ENCODE measurements at places on chromosomes 5 and 9.
A peak's percentile ranks its signal among the peaks of the same experiment; 100 is the strongest.

DNA sequence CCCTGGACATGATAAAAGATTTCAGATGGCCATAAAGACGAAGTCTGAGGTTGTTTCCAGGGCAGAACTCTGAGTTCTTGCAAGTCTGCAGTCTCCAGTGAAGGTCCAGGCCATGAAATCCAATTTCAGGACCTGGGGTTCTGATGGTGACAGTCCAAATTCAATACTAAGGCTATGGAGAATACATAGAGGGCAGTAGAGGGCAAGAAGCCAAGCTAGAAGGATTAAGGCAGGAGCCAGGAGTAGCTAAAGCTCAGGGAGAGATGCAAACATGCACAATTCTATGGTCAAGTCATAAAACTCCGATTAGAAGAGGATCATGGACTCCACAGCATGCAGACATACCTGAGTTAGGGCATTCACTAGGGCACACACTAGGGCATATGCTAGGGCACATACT, 11.4 kb downstream of the SLIT3 start:
- DNase-seq = no peak

- DNase-seq = no peak
These were observed 978.4 kb downstream of the TLE4 start for GRCh38 chr9:80550181-80550580.

- DNase-seq = no peak
These were observed 1217.3 kb downstream of the MAT2B start for GRCh38 chr5:164722702-164723101.

DNA sequence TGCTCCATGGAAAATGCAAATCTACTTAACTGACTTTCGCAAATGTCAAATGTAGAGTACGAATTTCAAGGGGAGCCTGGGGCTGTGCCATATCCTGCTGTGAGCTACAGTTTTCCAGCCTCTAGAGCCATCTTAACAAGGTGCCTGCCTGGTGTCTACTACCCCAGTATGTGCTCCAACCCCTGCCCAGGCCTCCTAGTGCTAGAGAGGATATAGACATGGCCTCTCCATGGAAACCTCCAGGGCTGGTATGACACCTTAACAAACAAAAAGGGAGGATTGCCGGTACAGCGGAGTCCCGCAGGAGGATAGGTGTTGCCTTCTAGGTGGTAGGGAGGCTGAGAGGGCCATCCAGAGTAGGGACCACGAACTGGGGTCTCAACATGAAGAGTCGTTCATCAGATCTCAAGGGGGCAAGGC, 13.6 kb upstream of the IL3 start:
- no peak for DNase-seq

DNA sequence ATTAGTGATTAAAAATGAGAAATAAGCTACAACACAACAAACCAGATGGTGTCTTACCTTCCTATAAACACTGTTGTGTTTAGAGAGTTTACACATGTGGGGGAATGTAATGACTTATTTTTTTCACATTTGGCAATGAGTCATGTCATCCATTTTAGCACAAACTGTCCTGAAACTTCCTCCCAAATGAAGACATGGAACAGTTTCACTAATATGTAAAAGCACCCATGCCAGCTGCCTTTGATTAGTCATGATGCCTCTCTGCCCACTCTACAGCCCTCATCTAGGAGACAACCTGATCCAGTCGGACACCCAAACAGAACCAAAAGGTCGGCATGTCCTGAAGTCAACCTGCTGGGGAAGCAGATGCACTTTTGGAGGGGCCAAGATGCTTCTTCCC, 98.2 kb downstream of the SEMA5A start:
- DNase-seq = no peak

- peak; percentile 51 for DNase-seq
These were observed 78.8 kb downstream of the F2RL2 start for GRCh38 chr5:76544268-76544926.

GRCh38 chr5:124330595-124331220, 415.7 kb downstream of the ZNF608 start:
- no peak for DNase-seq

GRCh38 chr9:19119801-19120440, 7.4 kb downstream of the PLIN2 start:
- no peak for DNase-seq

DNA sequence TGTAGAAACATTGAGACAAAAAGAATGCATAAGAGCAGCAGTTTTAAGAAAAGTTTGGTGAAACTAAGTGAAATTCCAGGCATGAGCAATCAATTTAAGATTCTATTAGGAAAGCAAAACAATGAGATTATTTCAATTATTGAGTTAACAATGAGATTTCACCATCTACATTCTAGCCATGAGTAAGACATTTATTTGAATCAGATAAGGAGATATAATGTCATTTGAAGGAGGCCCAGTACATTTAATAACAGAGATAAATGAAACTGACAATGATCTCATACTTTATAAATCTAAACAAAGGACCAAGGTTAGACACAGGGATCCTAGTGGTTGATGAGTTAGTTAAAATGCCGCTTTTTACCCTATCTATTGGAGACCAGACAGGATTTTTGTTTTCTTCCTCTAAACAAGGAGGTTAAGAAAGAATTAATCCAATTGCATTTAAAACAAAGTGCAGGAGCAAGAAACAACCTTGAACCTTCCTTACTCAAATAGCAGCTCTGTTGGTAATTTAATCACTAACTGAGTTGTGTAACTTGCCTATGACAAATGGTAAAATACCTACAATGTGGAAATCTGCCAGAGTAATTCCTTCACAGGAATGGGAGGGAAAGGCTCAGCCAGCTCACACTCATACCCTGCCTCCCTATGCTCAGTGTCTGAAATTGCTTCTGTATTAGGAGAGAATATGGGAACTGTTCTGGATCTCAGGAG, 103.5 kb upstream of the NR3C1 start:
- DNase-seq = no peak

Measured in activated CD4-positive, alpha-beta T cell treated with anti-CD3 and anti-CD28 coated beads for 1 hour (primary cell).